AG20443 (cell line): ENCODE measurements at places on chromosomes 3 and 15.

DNA sequence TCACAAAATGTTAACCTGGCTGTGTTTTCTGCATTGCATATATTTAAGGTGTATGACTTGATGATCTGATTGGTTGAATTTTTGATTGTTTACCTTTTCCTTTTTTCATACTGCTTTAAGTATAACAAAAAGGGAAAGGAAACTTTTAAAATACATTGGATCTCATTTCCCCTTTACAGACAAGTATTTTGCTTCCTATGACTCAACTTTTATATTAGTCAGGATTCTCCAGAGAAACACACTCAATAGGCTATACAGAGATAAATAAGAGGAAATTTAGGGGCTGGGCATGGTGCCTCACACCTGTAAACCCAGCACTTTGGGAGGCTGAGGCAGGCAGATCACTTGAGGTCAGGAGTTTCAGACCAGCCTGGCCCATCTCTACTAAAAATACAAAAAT is 205.8 kb downstream of the TJP1 start:
- no peak for DNase-seq

DNA sequence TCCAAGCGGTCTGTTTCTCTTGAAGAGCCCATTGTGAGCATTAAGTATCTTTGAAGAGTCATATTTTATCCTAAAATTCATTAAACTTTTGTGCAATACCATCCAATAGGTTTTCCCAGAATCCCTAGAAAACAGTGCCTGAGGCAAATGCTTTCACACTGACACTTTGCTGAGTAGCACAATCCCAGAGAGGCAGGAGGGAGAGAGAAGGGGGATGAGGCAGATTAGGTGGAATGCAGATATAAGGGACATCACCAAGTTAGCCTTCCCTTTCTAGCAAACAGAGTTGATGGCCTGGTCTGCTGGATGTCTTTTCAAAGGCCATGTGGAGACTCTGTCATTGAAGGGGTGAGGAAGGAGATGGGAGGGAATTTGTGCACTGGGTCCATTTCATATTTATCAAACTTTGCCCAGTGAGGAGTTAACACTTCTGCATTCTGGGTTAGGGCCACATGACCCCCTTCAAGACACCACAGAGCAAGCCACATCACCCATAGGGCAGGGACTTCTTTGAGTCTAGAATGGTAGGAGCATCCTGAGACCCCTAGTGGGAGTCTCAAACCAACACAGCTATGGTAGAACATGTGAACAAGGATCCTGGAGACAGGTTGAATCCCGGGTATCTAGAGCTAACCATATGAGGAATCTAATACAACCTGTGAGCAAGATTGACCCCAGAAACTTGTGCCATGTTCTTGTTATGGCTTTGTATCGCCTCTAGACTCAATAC is 32.0 kb upstream of the SEMA6D start:
- peak; percentile 50 for DNase-seq

DNA sequence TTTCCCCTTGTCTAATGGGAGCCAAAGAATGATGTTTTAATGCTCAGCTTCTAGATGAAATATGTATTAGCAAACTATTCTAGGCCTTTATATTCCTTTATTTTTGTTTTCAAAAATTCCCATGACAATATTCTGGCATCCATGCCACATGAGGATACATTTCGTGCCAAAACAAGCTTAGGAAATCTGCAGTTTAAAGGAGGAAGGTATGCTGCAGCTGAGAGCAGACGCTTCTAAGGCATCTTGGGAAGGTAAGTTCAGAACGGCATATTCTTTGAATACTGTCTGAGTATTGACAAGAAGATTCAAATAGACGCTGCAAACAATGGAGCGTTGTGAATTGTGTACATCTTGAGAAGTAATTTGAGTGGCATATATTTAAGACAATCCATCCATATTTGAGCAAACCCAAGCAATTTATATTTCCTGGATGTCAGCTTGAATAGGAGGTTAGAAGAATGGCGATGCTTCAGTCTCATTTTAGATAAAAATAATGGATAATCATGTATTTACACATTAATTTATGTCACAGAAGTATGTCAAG is 158.6 kb downstream of the RAP2B start:
- DNase-seq: no peak

- no peak for DNase-seq
Observed at GRCh38 chr15:25185791-25186190, 231.0 kb downstream of the SNRPN start.

DNA sequence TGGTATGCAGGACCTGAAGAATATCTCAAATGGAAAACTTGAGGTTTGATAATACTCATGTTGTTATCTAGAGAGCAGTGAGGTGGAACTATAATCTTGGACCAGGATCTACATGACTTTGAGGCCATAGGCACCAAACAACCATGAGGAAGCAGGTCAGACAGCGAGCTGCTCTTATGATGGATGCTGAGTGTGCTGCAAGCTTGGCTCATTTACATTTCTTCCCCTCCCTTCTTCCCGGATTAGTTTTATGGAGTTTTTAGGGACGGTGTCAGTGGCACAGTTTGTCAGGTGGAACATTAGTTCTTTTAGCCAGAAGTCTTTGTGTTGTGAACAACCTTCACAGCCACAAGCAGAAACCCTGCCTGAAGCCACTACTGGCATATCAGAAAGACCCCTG is 8.0 kb upstream of the MYZAP start:
- no peak for DNase-seq

DNA sequence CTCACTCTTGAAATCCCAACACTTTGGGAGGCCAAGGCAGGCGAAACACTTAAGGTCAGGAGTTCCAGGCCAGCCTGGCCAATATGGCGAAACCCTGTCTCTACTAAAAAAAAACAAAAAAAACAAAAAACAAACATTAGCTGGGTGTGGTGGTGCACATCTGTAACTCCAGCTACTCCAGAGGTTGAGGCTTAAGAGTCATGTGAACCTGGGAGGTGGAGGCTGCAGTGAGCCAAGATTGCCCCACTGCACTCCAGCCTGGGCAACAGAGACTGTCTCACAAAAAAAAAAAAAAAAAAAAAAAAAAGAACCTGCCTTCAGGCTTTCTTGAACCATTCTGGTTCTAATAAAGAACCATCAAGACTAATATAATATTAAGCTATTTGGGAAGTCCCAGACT is 16.5 kb downstream of the ARPP19 start:
- DNase-seq: no peak

GRCh38 chr15:79897380-79897678 is 515 bp upstream of the MTHFS start:
- DNase-seq: no peak

GRCh38 chr3:11703146-11703545 is 59.4 kb upstream of the VGLL4 start:
- DNase-seq: no peak

GRCh38 chr15:70014860-70015490 is 82.7 kb downstream of the TLE3 start:
- no peak for DNase-seq

DNA sequence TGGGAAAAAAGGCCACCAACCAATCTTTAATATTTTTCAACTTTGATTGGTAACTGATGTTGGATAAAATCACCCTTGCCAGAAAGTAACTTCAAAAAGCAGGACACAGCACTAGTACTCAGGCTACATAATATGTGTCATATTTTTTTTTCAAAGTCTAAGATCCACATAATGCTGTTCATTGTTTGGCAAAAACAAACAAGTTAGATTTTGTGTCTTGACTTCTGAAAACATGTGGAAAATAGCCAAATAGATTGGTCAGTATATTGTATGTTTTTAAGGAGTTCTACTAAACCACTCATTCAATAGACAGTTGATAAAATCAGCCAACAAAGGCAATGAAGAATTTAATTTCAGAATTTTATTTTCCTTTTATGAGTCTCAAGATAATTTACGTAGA is 111.7 kb upstream of the CCDC54 start:
- no peak for DNase-seq

GRCh38 chr3:49928481-49929017 is 1.1 kb downstream of the MON1A start:
- DNase-seq: no peak
